ENCODE measurements at places on chromosomes 1 and 21.

DNA sequence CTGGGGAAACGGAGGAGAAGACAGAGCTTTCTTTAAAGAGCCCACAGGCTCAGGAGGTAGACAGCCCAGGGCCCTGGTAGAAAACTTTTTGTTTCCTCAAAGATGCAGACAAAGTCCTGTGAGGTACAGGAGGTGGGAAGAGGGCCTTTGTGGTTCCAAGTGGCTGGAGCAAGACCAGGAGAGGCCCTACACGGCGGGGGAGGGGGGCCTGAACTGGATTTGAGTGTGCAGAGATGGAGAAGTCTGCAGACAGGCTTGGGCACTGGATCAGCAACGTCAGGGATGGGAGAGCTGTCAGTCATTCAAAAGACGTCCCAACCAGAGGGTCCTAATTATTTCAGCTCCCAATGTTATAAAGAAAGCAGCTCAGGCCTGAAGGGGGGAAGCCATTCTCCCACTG is 126.2 kb downstream of the EPHB2 start:
- DNase-seq = no peak

- no peak for DNase-seq
Observed at GRCh38 chr1:228862542-228863505, 127.5 kb downstream of the RHOU start.

GRCh38 chr1:33361532-33362235 is 40.8 kb upstream of the A3GALT2 start:
- DNase-seq = no peak

DNA sequence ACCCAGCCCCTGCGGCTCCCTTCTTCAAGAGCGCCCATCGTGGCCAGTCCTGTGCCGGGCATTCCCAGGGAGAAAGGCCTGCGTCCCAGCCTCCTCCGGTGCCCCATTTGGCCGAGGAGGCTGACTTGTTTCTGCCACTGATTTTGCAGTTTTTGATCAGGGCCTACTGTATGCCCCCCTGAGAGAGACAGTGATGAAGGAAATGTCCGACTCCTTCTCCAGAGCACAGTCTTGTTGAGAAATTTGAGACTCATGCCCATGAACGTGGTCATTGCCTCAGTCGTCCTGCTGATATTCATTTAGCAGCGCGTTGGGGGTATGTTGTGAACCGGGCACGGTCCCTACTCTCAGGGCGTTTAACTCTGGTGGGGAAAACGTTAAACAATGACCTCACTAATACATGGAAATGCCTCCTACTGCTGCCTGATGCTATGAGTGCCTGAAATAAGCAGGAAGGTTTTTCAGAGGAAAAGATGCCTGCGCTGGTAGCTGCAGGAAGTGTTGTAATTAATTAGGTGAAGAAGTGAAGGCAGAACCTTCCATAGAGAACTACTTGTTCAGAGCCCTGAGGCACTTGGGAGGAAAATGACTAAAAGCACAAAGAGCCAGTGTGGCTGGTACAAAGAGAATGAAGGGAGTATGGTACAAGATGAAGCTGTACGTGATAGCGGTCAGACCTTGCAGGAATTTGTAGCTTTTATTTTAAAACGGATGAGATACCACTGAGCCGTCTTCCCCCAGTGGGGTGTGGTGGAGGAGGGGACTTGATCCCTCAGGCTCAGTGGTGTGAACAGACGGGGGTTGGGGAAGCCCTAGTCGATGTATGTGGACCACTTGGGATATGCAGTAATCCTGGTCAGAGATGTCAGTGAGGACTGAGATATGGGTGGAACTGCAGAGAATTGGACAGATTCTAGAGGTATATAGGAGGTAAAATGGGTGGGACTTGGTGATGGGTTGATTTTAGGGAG is 730 bp downstream of the ZCCHC17 start:
- no peak for DNase-seq

- no peak for DNase-seq
Observed at GRCh38 chr1:184767591-184767990, 12.9 kb upstream of the EDEM3 start.

- no peak for DNase-seq
Observed at GRCh38 chr1:200775850-200776249, 37.2 kb downstream of the CAMSAP2 start.

GRCh38 chr21:39182016-39182415 is 1.2 kb downstream of the PSMG1 start:
- no peak for DNase-seq

DNA sequence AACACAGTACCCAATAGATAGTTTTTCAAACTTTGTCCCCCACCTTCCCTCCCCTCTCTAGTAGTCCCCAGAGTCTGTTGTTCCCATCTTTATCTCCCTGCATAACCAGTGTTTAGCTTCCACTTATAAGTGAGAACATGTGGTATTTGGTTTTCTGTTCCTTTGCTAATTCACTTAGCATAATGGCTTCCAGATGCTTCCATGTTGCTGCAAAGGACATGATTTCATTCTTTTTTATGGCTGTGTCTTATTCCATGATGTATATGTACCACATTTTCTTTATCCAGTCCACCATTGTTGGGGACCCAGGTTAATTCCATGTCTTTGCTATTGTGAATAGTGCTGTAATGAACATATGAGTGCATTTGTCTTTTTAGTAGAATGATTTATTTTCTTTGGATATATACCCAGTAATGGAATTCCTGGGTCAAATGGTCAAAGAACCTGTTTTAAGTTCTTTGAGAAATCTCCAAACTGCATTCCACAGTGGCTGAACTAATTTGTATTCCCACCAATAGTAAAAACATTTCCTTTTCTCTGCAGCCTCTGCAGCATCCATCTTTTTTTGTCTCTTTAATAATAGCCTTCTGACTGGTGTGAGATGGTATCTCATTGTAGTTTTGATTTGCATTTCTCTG is 126.0 kb downstream of the AK5 start:
- no peak for DNase-seq

DNA sequence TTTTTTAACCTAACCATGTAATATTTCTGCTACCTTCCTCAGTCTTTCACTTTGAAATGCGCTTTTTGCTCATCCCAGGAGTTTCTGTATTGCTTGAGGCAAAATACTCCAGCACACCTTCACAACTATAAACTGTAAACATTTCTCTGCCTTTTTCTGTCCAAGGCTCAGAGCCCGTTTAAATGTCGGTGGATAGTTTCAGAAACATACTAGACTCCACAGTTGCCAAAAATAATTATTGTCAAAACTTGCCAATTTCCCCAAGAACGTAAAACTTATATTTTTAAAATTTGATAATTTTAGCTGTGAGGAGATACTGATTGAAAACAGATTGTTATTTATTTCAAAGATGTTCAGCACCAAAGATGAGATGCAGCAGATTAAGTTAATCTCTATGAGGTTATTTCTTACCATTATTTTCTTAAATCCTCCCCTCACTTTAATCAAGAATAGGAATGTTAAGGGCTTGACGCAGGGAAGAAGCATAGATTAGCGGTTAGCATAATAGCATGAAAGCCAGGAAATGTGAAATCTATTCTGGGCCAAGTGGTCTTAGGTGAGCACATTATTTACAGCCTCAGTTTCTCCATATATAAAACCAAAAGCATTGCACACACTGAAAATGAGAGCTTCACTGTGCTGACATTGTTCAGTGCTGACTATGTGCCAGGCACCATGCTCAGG is 91.5 kb upstream of the ESRRG start:
- DNase-seq = no peak

- DNase-seq = no peak
Observed at GRCh38 chr1:163864207-163864606, 542.5 kb downstream of the NUF2 start.

- no peak for DNase-seq
Observed at GRCh38 chr1:60886793-60887331, 195.5 kb upstream of the NFIA start.

- no peak for DNase-seq
Observed at GRCh38 chr1:20010016-20010415, 30.6 kb upstream of the PLA2G2A start.
